AG09319 (cell line): ENCODE measurements at places on chromosomes 11 and 22.

GRCh38 chr11:46528445-46529094, 65.3 kb downstream of the AMBRA1 start:
- no peak for DNase-seq

GRCh38 chr22:45284705-45285262, at the start of gene UPK3A:
Gene UPK3A (plus strand): TSS chr22:45284949. CDS start chr22:45285014, 65 bp downstream.
- no peak for DNase-seq

DNA sequence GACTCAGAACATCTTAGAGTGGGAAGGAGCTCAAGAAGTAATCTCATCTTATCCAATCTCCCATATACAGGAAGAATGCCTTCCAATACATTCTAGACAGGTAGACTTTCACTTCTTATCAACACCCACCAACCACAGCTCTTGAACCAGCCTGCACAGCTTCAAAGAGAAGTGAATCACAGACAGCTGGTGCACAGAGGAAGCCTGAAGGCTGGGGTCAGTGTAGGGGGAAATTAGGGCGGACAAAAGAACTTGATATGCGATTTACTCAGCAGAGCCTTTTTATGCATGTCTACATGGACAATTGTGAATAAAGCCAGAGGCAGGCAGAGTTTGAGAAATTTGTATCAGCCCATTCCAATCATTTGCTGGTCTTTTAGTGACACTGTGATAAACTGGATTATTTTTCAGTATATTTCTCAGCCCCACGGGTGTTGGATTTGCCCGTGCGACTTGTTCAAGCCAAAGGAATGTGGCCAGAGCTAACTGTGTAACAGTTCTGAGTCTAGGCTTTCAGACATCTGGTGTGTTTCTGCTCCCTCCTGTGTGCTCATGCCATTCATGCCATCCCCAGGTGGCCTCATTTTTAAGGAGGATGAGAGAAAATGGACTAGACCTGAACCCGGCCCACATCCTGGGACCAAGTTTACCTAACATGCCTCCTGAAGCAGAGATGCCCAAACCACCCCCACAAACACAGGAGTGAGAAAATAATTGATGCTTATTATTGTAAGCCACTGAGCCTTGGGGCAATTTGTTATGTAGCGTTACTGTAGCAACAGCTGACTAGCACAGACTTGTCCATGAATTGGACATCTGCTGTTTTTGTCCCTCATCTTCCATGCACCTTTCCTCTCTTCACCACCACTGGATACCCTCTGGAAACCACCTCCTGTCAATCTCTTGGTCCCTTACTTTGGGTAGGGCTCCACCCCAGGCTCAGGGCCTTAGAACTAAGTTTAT, 137.5 kb upstream of the HSD17B12 start:
- no peak for DNase-seq

GRCh38 chr11:128613300-128613995, 26.1 kb upstream of the ETS1 start:
- DNase-seq = no peak

- no peak for DNase-seq
Measured at GRCh38 chr22:22891139-22891621, 3.6 kb downstream of the IGLL5 start.

DNA sequence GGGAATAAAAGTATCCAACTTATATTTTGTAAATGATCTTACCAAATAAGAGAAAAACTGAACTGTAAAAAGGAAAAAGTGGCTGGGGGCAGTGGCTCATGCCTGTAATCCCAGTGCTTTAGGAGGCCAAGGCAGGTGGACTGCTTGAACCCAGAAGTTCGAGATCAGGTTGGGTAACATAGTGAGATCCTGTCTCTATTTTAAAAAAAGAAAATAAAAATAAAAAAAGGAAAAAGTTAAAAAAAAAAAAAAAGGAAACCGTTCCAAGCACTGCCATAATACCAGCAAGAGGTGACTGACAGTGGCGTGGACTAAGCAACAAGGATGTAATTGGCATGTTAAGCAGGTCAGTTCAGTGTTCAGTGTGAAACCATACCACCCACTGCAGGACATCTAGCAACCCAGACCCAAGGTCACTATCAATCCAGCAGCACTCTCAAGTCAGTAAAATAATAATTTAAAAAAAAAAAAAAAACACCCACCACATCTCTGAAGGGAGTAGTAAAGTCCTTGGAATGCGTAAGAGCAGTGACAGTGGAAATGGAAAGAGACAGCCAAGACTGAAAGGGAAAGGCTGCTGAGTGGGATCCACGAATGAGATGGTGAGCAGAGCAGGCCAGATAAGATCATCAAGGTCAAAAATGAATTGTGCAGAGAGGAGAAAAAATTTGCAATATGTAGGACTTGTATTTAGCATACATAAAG, 43.6 kb downstream of the MAPK1 start:
- DNase-seq = no peak

DNA sequence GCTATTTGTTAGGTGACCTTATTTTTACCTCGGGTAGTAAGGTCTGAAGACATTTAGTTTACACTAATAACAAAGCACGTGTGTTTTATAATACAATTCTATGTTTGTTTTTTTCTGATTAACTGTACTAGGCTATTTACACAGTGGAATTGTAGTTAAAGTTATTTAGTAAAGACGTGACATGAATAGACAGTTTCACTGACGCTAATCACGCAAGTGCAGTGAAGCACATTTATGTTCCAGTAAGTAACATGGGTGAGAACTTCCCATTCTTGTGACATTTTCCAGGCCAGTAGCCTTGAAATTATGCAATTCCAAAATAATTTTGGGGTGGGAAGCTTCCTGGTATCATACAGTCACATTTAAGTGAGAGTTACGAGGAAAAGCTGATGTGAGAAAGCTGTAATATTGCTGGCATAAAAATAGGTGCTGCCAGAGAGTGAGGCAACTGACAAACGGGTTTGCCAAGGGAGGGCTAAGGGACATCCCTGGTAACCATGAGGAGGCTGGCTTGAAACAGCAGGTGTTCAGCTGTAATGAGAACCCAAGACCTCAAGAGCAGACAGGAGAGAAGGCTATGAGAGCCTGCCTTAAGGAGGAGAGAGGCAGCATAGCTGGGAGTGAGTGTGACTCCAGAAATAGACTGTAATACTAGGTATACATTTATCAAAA, 378.8 kb downstream of the DCDC1 start:
- no peak for DNase-seq

GRCh38 chr11:119120639-119121007, 757 bp upstream of the HINFP start:
- peak; percentile 29 for DNase-seq

DNA sequence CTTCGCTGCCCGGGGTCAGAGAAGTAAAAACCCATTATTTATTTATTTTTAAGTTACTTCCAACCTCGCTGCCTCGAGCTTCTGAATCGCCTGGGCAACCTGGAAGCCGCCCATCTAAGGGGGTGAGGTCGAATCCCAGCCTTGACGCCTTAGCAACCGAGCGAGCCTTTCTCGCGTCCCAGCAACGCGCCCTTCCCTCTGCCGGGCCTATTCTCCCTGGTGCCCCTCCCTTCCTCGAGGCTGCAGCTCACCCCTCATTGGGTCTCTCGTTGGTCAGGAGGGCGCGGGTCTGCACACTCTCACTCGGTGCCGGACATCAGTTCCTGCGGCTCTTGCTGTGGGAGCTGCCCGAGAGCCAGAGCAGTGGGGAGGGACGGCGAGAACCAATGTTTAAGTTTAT, at the start of gene CCDC81:
Gene CCDC81, plus strand, starts transcription at position 302 of the 400 bp plus-strand sequence. CDS start 277 bp downstream, outside the sequence.
- no peak for DNase-seq

DNA sequence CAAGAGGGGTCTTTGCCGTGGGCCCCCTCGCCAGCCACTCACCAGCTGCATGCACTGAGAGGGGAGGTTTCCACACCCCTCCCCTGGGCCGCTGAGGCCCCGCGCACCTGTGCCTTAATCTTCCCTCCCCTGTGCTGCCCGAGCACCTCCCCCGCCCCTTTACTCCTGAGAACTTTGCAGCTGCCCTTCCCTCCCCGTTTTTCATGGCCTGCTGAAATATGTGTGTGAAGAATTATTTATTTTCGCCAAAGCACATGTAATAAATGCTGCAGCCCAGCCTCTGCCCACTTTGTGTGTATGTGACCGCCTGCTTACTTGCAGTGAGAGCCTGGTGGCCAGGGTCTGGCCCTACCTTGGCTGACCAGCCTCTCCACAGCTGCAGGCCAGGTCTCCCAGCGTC, 2.8 kb upstream of the CRACR2B start:
- DNase-seq = no peak

DNA sequence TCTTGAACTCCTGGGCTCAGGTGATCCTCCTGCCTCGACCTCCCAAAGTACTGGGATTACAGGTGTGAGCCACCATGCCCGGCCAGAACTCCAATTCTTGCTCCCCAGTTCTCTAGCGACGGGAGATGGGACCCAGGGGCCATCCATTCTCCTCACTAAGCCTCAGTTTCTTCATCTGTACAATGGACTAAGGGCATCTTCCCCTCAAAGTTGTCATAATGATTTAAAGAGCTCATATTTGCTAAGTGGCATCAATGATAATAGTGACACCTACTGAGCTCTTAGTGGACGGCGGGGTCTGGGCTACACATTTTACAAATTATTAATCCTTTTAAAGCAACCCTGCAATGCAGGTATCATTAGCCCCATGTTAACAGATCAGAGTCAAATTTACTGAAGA, 34.5 kb downstream of the KIAA0930 start:
- DNase-seq = no peak

DNA sequence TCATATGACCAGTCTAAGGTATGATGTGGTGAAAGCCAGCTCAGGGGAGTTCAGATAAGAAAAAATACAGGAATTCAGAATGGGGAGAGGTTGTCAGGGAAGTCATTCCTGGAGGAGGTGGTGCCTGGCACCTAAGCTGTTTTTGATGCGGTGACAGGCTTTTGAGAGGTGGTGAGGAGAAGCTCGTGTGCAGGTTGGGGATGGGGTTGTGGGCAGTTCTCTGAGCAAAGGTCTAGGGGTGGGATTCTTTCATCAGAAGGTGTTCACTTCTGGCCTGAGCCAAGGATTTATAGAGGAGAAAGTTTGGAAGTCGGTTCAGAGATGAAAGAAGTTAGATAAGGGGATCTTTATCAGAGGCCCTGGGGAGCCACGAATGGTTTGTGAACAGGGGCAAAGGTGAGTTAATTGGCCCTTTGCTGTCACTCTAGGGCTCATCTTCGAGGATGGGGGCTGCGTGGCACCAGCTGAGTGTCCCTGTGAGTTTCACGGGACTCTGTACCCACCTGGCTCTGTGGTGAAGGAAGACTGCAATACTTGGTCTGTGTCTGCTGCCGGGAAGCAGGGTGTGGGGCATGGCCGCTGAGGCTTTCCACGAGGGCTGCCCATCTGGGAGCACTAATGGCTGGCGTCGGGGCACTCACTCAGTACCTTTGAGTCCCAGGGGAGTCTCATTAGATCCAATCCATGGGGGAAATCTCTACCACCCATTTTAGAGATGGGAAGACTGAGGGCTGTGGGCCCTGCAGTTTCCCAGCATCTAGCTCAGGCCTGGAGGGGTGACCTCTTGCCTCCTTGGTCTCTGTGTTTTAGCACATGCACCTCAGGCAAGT, 13.4 kb downstream of the OTOG start:
- DNase-seq = no peak

- no peak for DNase-seq
Measured at GRCh38 chr11:117604336-117604995, 192.6 kb downstream of the DSCAML1 start.

DNA sequence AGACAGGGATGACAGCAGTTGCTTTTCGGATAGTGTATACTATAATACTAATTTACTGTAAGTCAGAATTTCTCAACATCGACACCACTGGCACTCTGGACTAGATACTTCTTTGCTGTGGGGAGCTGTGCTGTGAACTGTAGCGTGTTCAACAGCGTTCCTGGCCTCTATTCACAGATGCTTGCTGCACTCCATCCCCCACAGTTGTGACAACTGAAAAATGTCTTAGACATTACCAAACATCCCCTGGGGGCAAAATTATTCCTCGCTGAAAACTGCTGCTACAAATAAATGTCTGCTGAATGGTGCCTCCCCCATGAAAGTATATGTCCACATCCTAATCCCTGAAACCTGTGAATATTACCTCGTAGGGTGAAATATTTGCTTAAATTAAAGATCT, 7.5 kb upstream of the SLC15A3 start:
- DNase-seq = no peak

DNA sequence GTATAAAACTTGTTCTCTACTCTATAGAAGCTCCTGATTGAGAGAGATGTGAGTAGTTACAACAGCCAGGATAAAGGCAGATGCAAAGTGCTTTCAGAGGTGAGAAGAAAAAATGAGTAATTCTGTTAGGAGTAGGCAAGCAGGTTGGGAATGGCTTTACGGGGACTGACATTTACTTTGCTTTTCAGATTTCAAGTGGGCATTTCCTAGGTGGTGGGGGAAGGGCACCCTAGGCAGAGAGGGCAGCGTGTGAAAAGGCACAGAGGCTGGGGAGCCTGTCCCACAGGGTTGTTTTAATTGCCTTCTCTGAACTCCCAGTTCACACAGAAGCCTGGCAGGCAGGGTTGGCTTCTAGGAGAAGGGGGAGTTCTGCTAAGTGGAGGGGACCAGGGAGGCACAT, 106.5 kb downstream of the NAV2 start:
- no peak for DNase-seq

- no peak for DNase-seq
Measured at GRCh38 chr22:25407226-25407858, 157.1 kb upstream of the GRK3 start.

DNA sequence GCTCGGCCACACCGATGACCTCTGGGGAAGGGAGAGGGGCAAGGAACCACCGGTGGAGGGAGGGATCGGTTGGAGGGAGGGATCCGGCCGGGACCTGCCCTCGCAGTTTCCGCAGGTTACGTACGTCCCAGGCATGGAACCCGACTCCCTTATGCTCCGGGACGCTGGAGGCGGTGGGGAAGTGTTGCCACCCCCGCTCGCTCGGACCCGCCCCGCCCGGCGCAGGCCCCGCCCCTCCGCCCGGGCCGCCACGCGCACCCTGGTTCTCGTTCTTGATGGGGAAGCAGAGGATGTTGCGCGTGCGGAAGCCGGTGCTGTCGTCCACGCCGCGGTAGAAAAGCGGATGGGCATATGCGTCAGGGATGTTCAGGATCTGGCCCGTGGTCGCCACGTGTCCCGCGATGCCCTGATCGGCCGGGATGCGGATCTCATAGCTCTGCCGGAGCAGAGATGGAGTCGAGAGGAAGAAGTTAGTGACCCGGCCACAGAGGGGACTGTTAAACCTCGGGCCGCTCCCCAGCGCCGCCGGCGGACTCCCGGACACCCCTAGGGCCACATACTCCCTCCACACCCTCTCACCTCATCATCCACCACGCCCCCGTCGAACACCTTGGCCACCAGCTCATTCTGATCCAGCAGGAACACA, 89.8 kb downstream of the PDE2A start:
- no peak for DNase-seq

- DNase-seq = no peak
Measured at GRCh38 chr22:16957781-16958180, 50.2 kb downstream of the GAB4 start.

GRCh38 chr22:25702571-25703167, 39.3 kb upstream of the MYO18B start:
- no peak for DNase-seq

DNA sequence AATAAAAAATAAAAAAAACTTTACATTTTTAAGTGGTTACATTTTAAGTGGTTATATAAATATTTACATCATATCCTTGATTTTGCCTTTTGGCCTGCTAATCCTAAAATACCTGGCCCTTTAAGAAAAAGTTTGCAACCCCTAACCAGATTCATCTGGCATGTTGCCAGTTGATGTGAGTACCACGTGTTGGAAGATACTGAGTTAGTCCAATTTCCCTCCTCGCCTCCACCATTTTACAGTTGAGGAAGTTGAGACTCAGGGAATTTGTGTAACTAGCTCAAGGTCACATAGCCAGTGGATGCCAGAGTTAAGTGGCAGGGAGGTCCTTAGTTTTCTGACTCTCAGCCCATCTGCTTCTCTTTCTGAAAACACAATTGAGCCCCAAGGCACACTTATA, 5.1 kb downstream of the ELF5 start:
- no peak for DNase-seq
